ENCODE measurements at places on chromosomes 12 and 14.
A peak's percentile ranks its signal among the peaks of the same experiment; 100 is the strongest.

- peak; percentile 85 for DNase-seq
Observed at GRCh38 chr12:50620109-50620977, 115.6 kb downstream of the DIP2B start.

- DNase-seq, result no peak
Observed at GRCh38 chr12:122481861-122482260, 18.9 kb downstream of the ZCCHC8 start.

DNA sequence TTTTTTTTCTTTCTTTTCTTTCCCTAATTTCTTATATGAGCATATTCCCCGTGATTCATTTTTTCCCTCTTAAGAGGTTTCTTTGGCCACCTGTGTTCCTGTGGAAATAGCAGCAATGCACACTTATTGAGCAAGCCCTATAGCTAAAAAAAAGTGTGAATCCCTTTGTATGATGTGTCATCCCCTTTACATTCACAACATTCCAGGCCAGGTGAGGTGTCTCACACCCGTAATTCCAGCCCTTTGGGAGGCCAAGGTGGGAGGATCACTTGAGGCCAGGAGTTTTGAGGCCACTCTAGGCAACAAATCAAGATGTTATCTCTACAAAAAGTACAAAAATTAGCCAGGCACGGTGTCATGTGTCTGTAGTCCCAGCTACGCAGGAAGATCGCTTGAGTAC lies 700.4 kb upstream of the TBX3 start:
- DNase-seq, result no peak

GRCh38 chr14:55585854-55586253 lies 5.8 kb downstream of the KTN1 start:
- DNase-seq, result no peak

DNA sequence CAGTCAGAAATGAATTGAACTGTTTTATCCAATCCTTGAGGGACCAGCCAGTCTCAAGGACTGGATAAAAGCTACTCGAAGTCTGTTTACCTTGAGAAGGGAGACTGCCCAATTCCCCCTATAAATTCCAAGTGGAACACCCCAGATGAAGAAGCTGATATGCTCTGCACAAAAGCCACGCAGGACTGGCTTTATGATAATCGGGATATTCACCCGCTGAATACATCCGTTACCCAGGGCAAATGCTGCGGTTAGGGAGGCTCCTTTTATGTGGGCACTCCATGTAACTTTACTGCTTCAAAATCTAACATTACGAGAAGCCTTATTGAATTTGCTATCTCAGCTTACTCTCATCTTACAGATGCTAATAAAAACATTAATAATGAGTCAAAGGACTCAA lies 119.1 kb downstream of the DENND5B start:
- no peak for DNase-seq

- peak; percentile 14 for DNase-seq
Observed at GRCh38 chr12:57985685-57986084, 44.3 kb downstream of the ATP23 start.

- DNase-seq, result no peak
Observed at GRCh38 chr14:36394593-36394992, 74.2 kb upstream of the MBIP start.

- DNase-seq, result no peak
Observed at GRCh38 chr12:8957561-8957960, 8.1 kb upstream of the M6PR start.

DNA sequence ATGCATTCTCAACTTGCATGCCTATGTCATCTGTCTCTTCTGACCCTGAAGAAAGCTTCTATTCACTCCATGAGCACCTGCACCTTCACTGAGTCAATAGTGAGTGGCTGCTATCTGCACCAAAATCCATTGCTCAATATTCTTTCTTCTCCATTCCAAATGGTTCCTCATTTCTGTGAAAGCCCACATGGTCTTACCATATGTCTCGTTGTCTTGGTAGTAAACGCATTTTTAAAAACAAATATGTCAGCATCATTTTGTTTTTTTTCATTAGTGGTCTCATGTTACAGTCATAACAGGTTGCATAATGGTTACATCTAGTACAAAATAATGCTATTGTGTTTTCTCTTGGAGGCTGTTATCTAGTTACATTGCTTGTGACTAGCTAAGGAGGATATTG lies 106.9 kb upstream of the CPM start:
- DNase-seq, result peak; percentile 59

DNA sequence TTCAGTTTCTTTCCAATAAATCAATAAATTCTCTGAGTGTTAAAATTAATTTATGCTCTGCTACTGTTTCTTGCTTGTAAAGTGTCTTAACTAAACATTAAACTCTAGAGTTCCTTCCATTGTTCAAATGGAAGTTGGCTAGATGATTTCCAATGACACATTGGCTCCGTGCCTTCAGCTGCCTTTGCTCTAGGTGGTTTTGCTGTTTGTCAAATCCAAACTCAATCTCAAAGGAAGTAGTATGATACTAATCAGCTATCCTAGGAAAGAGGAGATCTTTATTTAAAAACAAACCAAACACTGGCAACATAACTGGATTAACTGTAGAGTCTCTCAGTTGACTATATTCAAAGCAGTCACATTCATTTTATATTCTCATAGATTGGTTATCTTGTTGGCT lies 356.4 kb downstream of the FOXG1 start:
- DNase-seq, result no peak

GRCh38 chr14:101962503-101962874 lies 1.9 kb upstream of the DYNC1H1 start:
- DNase-seq, result peak; percentile 86

DNA sequence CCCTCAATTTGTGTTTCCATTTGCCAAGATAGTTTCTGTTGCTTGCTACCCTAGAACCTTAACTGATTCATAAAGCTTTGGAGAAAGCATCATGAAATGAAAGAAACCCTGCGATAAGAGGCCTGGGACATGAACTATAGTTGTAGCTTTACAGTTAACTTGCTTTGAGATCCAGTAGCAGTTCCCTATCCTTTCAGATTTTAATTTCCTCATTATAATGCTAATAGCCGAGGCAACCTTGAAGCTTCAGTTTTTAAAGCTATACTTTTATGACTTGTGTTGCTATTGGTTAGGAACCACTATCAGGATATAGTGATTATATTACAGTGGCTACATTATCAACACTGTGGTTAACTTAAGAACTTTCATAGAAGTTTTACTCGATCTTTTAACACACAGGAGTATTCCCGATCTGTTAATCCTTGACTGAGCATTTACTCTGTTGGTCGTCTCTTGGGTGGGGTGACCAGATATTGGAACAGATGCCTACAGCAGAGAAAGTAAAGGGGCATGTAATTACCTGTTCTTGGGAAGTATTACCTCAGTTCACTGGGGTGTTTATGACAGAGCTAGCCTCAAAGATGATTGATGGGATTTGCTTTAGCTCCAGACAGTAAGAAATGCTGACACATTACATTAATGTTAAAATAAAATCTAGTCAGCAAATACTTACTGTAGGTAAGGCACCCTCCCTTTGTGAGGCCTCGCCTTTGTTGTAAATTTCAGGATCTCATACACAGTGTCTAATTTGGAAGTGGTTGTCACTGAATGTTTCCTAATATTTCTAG lies 86.2 kb upstream of the CSRP2 start:
- no peak for DNase-seq

DNA sequence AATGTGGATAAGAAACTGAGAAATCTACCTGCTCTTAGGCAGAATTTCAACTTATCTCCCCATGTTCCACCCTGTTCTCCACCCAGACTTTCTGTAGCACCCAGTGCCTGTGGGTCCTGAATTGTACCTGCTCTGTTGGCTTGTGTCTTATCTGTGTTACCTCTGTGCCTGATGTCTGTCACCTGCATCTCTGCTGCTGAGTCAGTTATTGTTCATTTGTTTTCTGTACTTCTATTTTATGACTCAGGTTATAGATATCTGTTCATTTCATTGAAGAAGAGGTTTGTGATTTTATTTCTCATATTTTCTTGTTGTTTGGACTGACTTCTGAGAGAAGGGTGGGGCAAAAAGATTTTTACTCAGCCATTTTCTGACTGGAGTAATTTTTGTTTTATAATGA lies 11.7 kb downstream of the SOCS4 start:
- peak; percentile 32 for DNase-seq

DNA sequence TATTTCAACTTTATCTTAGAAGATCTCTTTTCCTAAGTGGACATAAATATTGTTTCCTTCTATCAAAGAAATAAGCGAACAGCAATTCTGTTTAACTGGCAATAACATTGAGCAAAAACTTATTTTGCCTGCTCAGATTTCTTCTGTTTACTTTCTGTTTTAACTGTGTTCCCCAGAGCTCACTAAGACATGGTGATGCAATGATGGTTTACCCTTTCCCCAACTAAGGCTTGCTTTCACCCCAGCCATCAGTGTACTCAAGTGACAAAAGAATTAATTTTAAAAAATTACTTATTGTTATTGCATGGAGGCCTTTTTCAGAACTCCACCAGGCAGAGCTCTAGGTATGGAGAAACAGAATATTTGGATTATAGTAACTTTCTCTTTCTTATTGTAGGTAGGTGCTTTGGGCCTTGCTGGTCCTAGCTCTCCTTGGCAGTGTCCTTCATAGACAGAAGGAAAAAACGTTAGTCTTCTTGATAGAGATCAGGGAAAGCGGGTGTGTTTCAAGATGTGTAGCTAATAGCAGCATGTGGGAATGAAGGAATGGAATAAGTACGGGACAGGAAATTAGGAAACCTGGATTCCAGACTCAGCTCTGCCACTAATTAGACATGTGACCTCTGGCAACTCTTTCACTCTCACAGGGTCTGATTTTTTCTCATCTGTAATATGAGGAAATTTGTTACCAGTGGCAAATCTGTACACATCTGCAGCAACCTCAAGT lies 14.6 kb upstream of the DDHD1 start:
- peak; percentile 59 for DNase-seq

DNA sequence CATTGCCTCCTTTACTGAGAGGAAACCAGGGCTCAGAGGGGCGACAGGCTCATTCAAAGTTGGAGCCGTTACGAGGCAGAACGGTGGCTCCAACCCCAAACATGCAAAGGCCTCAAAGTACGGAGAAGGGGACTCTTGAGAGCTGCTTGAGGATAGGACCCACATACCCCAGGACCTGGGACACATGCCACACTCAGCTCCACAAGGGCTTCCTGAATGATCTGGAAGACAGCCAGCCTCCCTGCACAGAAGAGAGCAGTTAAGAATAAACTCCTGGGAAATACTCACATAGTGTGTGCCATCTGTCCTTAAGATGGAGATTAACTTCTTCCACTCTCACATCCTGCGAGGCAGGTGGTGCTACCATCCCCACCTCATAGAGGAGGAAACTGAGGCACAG lies 26.6 kb upstream of the NXPH4 start:
- peak; percentile 27 for DNase-seq

- no peak for DNase-seq
Observed at GRCh38 chr12:124616394-124617221, 49.2 kb upstream of the NCOR2 start.

- no peak for DNase-seq
Observed at GRCh38 chr12:65420941-65421340, 142.5 kb downstream of the MSRB3 start.

DNA sequence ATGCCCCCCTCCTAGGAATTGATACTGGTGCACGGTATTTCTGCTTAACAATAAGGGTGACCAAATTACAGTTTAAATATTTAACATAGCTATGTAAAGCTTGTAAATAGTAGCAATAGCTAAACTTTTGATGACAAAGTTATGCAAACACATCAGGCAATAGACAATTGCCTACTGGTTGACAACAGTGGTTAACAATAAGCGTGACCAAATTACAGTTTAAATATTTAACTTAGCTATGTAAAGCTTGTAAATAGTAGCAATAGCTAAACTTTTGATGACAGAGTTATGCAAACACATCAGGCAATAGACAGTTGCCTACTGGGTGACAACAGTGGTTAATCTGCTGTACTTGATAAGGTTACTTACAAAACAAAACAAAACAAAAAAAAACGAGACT lies 886.5 kb upstream of the FLRT2 start:
- no peak for DNase-seq

GRCh38 chr12:110248096-110248447 lies 33.0 kb upstream of the ATP2A2 start:
- DNase-seq, result no peak

GRCh38 chr14:57205938-57206337 lies 62.8 kb downstream of the EXOC5 start:
- DNase-seq, result no peak

DNA sequence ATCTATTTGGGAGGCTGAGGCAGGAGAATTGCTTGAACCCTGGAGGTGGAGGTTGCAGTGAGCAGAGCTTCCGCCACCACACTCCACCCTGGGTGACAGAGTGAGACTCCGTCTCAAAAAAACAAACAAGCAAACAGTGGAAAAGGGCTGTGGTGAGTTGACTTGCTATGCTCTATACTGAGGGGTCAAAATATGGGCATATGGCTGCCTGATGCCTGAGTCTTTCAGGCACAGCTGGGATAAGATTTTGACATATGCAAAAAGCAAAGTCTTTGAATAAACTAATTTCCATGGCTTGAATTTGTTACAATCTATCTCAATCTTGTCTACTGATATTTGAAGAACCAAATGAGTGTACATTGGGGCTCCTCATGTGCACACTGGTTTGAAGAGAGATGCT lies 40.4 kb upstream of the BICD1 start:
- DNase-seq, result no peak

DNA sequence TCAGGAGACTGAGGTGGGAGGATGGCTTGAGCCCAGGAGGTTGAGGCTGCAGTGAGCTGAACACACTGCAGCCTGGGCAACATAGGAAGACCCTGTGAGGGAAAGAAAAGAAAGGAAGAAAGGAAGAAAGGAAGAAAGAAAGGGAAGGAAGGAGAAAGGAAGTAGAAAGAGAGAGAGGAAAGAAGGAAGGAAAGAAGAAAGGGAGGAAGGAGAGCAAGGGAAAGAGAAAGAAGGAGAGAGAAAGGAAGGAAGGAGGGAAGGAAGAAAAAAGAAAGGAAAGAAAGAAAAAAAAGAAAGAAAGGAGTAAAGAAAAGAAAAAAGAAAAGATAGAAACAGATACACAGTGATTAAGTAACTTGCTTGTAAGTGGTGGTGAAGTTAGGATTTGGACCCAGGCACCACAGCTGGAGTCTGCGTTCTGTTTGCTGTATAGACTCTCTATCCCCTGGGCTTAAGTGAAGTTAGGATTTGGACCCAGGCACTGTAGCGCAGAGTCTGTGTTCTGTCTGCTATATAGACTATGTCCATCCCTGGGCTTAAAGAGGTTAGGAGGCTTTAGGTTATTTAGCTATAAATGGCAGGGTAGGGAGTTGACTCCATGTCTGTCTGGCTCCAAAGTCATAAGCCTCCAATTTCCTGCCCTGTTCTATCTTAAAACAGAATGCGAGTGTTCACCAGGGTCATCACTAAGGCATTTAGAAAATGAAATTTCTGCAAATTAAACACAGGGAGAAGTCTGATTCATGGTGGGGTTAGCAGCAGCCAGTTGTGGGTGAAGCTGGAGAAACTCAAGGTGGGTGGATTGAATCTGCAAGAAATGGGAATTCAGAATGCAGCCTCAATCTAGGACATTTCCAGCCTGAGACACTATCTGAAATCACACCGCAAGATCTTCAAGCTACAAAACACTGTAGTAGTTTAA lies 13.3 kb upstream of the C12orf75 start:
- no peak for DNase-seq

- no peak for DNase-seq
Observed at GRCh38 chr14:64394423-64394822, 6.3 kb downstream of the MTHFD1 start.

All from cardiac fibroblast (primary cell).